Activated T-cell treated with anti-CD3 and anti-CD28 coated beads for 4 hours (primary cell): ENCODE measurements at places on chromosomes 2 and 18.

DNA sequence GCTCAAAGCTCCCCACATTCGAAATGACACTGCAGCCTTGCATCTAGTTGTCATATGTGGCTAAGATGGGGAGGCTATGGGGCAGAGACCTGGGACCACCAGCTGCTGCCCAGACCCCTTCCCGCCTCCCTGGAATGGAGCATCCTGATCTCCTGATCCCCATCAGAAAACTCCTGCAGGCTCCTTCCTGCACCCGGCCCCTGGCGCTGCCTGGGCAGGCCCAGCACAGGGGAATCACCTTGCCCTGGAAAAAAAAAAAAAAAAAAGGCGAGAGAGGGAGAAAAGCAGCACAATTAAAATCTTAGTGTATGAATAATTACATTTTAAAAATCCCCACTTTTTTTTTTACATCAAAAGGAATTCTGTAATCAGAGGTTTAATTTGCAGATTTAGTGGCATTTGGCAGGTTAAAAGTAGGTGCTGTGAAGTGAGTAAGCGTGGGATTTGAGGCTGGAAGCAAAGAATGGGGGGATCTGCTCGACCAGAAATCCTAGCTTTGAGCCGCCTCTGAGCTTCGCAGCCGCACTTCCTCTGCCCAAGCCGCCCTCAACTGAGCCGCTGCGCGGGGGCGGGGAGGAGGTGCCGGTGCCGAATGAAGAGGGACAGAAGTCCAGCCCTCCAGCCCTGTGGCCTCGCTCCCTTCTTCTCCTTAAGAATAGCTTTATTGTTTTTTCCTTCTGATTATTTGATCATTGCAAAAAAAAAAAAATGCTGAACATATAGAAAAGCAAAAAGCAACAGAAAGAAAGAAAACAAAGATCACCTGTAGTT, 30.0 kb downstream of the THNSL2 start:
- DNase-seq, result peak; percentile 12

DNA sequence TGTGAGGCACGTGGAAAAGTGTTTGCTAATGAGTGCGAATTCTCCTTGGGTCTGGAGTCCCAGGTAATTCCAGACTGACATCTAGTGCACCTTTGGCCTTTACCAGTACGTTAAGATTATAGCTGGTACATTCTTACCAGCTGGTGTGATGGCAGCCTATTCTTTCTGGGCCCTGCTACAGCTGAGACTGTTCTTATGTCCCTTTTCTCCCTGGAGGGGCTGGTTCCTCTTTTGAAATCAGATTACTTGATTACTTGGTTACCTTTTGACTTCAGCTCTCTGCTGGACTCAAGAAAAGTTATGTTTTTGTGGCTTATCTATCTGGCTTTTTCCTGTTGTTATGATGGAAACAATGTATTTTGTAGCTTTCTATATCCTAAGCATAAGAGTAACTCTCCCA, 14.5 kb downstream of the CABYR start:
- no peak for DNase-seq

- no peak for DNase-seq
Observed at GRCh38 chr2:23322567-23323197, 62.3 kb upstream of the KLHL29 start.

DNA sequence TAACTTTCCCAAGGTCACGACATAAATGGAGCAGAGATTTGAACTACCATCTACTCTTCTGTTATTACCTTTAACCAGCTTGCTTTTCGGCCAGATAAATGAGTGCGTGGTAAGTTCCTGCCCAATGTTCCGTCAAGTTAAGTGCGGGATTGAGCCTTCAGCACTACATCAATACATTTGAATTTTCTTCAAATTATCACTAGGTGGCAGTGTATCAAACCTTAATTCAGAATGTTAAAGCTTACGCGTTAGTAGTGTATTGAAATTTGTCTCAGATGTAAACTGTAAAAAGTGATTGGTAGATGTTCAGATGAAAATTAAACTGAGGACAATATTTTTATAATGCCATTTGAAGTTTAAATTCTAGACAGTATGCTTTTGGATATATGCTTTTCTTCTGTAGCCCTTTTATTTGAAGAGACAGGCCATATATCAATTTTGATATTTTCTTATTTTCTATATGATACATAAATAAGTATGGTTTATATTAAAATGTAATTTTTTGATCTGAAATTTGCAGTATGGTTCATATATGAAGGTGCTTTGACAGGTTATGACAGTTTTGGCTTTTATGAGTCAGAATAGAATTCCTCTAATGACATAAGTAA, 681.3 kb downstream of the ADCYAP1 start:
- no peak for DNase-seq

- DNase-seq, result no peak
Observed at GRCh38 chr2:228723599-228723998, 542.1 kb upstream of the SPHKAP start.

DNA sequence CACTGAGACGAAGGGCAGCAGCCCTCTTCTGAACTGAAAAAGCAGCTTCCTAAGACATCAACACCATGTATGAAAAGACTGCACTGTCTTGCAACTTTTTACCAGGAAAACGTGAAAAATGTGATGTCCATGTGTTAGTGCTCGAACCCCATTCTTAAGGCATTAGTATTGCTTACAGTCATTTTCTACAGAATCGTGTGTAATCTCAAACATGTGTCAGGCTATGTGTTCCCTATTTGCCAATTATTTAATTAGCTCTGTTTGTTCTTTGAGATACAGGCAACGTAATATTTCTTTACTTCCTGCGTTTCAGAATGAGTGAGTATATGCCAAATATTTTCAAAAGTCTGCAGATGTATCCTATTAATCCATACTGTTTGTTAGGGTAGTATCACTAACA, 307.7 kb upstream of the CCDC68 start:
- DNase-seq, result no peak
